ENCODE measurements at places on chromosomes 7 and 10. TPM values are rescaled to one million over a fixed set of nuclear protein-coding genes. Genes with fewer than 3 reads are reported as not detected.
A peak's percentile ranks its signal among the peaks of the same experiment; 100 is the strongest.

The CCDC3 gene
- total RNA-seq: 0.84 TPM

DNA sequence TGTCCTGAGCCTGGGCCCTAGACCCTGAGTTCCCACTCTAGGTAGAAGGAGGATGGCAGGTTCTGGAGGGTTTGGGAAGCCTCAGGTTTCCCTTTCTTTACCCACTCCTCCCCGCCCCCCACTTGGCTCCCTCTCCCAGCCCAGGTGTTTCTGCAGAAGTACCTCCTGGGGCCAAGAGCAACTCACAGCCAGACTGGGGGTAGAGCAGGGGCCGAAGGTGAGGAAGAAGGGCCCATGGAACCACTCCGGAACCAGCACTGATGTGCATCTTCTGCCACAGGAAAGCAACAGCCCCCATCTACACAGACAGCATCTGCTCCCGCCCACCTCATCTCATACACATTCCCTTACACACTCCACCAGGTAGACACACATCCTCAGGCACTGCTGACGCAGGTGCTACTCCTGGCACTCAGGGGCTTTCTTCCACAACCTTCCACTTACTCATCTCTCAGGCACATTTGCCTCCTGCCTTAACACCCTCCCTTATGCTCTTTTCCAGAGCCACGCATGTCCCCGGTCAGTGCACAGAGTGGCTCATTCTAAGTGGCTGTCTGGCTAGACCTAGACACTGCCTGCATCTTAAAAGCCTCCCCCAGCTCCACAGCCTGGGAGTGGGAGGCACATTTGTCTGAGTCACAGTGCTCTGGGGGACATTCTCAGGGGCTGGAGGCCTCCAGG is 1.8 kb downstream of the EPHB6 start:
- no peak for DNase-seq

DNA sequence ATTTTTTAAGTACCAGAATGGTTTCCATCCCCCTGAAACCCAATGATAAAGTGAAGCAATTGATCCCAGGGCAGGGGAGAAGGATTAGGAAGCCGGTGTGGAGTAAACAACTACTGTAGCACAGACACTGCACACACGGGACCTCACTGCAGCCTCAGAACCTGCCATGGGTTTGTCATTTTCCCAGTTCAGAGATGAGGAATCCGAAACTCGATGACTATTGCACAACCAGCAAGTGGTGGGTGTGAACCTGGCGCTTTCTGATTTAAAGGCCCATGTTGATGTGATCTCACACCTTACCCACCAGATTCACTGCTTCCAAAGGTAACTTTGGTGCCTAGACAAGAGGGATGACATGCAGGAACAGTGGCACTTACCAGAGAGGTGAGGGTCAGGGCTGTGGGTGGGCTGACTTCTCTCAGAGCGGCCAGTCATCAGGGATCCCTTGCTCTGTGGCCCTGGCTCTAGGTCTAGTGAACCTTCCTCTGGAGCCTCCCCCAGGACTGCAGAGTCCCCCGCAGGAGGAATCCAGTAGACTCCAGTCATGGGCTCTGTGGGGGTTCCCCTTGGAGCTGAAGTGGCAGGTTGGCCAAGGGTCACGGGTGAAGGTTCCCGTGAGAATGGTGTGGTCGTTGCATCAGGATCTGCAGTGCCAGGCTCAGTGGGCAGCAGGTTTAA is 62.8 kb downstream of the PKD1L1 start:
- no peak for DNase-seq

The LARP4B gene
- 155 TPM for total RNA-seq

The RET gene
- total RNA-seq: 13.5 TPM

- DNase-seq: no peak
Measured at GRCh38 chr10:14240253-14241189, 90.2 kb downstream of the FRMD4A start.

- no peak for DNase-seq
Measured at GRCh38 chr7:157769526-157770215, 432.9 kb downstream of the DNAJB6 start.

- no peak for DNase-seq
Measured at GRCh38 chr10:17789396-17789795, 19.8 kb upstream of the MRC1 start.

DNA sequence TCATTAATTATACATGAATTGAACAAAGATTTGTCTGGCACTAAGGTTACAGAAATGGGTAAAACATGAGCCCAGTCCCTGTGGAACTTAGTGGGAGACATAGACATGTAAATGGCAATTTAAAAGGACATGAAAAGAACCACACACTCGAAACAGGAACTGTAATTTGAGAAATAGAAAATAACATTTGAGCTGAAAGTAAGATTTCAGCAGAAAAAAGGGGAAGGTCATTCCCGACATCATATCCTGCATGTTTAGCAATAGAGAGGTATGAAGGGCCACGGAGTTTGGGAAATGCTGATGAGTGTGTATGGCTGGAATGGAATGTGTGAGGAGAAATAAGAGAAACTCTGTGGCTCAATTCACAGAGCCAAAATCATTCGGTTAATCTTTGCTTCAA is 175.4 kb upstream of the AHR start:
- DNase-seq: no peak

The MMP21 gene
- 0.14 TPM for total RNA-seq

GRCh38 chr7:49150486-49150885 is 226.1 kb downstream of the CDC14C start:
- no peak for DNase-seq

The ADAM8 gene
- 4.8 TPM for total RNA-seq

GRCh38 chr7:123795917-123796316 is 47.1 kb upstream of the WASL start:
- DNase-seq: no peak

The PRKAR2B gene
- 6.4 TPM for total RNA-seq

DNA sequence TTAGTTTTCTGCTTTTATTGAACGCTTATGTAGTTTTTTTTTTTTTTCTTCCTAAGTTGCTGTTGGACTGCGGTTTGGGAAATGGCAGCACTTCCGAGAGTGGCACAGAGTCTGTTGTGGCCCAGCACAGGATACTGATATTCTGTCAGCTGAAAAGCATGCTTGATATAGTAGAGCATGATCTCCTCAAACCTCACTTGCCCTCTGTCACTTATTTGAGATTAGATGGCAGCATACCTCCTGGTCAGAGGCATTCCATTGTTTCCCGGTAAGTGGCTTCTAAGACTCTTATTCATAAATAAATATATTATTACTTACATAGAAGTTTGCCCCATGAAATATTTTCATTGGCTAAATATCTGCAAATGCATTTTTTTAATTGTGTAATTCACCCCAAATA is 101.1 kb downstream of the BTAF1 start:
- DNase-seq: no peak

- DNase-seq: no peak
Measured at GRCh38 chr10:7389346-7389745, 21.5 kb downstream of the SFMBT2 start.

The HGF gene
- 1.4 TPM for total RNA-seq

GRCh38 chr10:30656233-30656632 is 26.7 kb upstream of the LYZL2 start:
- no peak for DNase-seq

GRCh38 chr10:47031901-47032465 is 120.8 kb downstream of the PTPN20 start:
- DNase-seq: no peak

DNA sequence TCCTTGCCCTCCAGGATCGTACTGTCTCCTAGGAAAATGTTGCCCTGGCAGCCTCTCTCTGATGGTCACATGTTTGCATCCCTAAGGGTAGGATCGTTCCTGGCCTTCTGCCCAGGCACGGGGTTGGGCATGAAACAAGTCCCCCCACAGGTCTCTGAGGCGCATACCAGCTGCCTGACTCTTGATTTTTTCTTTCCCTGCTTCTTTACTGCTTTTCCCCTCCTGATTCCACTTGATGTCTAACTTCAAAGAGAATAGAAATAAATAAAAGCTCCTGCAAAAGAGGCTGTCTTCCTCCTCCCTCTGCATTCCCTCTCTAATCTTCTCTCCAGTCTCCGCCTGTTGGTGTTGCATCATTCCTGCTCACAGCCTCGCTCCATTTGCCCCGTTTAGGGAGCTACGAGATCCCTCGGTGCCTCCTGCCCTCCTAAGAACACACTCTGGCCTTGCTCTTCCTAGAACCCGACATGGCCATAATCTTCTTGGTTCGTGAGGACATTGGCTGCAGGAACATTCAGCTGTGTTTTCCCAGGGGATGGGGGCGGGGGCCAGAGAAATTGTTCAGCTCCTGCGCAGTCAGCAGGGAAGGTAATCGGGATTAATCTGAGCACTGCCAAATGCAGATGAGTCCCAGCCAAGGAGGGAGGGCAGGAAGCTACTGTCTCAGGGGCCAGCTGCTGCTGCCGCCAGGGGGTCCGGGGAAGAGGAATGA is 26.0 kb downstream of the LEP start:
- peak; percentile 32 for DNase-seq

- DNase-seq: no peak
Measured at GRCh38 chr7:150964593-150965111, 13.5 kb downstream of the KCNH2 start.

GRCh38 chr10:52752261-52752660 is 20.3 kb downstream of the MBL2 start:
- no peak for DNase-seq

The JCAD gene
- total RNA-seq: 4.9 TPM

Data from mucosa of descending colon (tissue), 3 donors.